ENCODE measurements at places on chromosomes 3 and 15.

- no peaks in the 10 kb centered on the region for H3K4me1 ChIP-seq
- no peak for DNase-seq
- H3K27me3 ChIP-seq, result peaks cover 14% of the 10 kb centered on the region
Observed at GRCh38 chr3:37481982-37482381, 307.6 kb upstream of the LRRFIP2 start.

- no peak overlapping the region for H3K27ac ChIP-seq
- H3K27me3 ChIP-seq, result peaks cover 62% of the 10 kb centered on the region
- H3K36me3 ChIP-seq, result no peaks in the 10 kb centered on the region
- H3K4me1 ChIP-seq, result peaks cover 6% of the 10 kb centered on the region
- peak overlapping the region; percentile 53 for H3K4me3 ChIP-seq
- peak; percentile 48 for DNase-seq
Observed at GRCh38 chr15:66252685-66253417, 699 bp downstream of the MEGF11 start.

DNA sequence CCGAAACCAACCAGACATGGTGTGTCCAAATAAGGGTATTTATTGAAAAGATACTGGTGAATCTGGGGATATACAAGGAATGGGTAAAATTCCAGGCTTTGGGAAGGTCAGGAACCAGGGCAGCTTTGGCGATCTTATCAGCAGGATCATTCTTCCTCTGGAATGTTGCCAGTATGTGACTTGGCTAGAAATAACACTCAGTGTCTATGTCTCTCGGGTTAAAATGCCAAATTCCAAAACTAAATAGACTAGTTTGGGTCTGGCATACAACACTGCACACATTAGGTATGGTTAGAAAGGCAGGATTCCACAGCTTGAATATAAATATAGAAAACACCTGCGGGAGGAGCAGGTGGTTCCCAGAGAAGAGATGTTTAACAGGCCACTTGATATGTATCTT lies 220.2 kb upstream of the CD96 start:
- no peak overlapping the region for H3K4me3 ChIP-seq
- peaks cover 34% of the 10 kb centered on the region for H3K4me1 ChIP-seq
- no peaks in the 10 kb centered on the region for H3K27me3 ChIP-seq

GRCh38 chr3:98967758-98968157 lies 66.3 kb upstream of the DCBLD2 start:
- no peak for DNase-seq
- no peak overlapping the region for H3K4me3 ChIP-seq
- no peak overlapping the region for H3K27ac ChIP-seq
- peaks cover 8% of the 10 kb centered on the region for H3K4me1 ChIP-seq
- H3K27me3 ChIP-seq, result peaks cover 11% of the 10 kb centered on the region

- H3K36me3 ChIP-seq, result no peaks in the 10 kb centered on the region
- H3K4me1 ChIP-seq, result no peaks in the 10 kb centered on the region
- peaks cover 5% of the 10 kb centered on the region for H3K27me3 ChIP-seq
- H3K4me3 ChIP-seq, result no peak overlapping the region
- DNase-seq, result no peak
- H3K27ac ChIP-seq, result no peak overlapping the region
Observed at GRCh38 chr15:68517285-68517761, 61.5 kb upstream of the CORO2B start.

GRCh38 chr3:41131224-41131623 lies 68.1 kb upstream of the CTNNB1 start:
- DNase-seq, result no peak
- H3K4me1 ChIP-seq, result no peaks in the 10 kb centered on the region
- H3K36me3 ChIP-seq, result peaks cover 1% of the 10 kb centered on the region

GRCh38 chr3:107441617-107442016 lies 64.4 kb downstream of the CCDC54 start:
- H3K27me3 ChIP-seq, result no peaks in the 10 kb centered on the region
- H3K27ac ChIP-seq, result no peak overlapping the region
- no peaks in the 10 kb centered on the region for H3K36me3 ChIP-seq
- DNase-seq, result no peak

DNA sequence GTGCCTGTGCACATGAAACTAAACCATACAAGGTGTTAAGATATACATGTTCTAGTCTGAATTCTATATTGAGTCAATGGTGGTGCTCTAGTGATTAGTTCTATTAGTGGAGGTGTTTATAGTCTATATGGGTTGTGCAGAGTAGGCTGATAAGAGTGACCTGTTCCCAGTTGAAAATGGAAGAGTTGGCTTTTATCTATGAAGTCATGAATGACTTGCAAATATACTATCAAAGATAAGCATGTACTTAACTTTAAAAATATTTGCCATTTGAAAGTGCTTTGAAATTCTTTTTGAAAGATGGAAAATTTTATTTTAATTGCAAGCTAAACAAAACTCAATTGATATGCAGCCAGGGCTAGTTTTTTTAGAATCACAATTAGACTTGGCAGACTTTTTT lies 150.6 kb upstream of the SGO1 start:
- H3K27ac ChIP-seq, result no peak overlapping the region
- H3K4me1 ChIP-seq, result no peaks in the 10 kb centered on the region
- no peak for DNase-seq
- no peaks in the 10 kb centered on the region for H3K36me3 ChIP-seq
- no peak overlapping the region for H3K4me3 ChIP-seq
- H3K27me3 ChIP-seq, result peaks cover 2% of the 10 kb centered on the region

GRCh38 chr3:25520926-25521559 lies 93.0 kb downstream of the RARB start:
- H3K27ac ChIP-seq, result no peak overlapping the region
- DNase-seq, result no peak
- no peak overlapping the region for H3K4me3 ChIP-seq
- no peaks in the 10 kb centered on the region for H3K36me3 ChIP-seq
- H3K27me3 ChIP-seq, result peaks cover 6% of the 10 kb centered on the region

GRCh38 chr3:126290325-126290724 lies 66.9 kb downstream of the KLF15 start:
- no peak for DNase-seq
- H3K27me3 ChIP-seq, result peaks cover 52% of the 10 kb centered on the region
- no peak overlapping the region for H3K4me3 ChIP-seq
- H3K36me3 ChIP-seq, result no peaks in the 10 kb centered on the region
- H3K27ac ChIP-seq, result no peak overlapping the region

- no peaks in the 10 kb centered on the region for H3K27me3 ChIP-seq
- no peak overlapping the region for H3K4me3 ChIP-seq
- no peak overlapping the region for H3K27ac ChIP-seq
- H3K4me1 ChIP-seq, result no peaks in the 10 kb centered on the region
Observed at GRCh38 chr3:105495021-105495420, 128.3 kb downstream of the ALCAM start.

DNA sequence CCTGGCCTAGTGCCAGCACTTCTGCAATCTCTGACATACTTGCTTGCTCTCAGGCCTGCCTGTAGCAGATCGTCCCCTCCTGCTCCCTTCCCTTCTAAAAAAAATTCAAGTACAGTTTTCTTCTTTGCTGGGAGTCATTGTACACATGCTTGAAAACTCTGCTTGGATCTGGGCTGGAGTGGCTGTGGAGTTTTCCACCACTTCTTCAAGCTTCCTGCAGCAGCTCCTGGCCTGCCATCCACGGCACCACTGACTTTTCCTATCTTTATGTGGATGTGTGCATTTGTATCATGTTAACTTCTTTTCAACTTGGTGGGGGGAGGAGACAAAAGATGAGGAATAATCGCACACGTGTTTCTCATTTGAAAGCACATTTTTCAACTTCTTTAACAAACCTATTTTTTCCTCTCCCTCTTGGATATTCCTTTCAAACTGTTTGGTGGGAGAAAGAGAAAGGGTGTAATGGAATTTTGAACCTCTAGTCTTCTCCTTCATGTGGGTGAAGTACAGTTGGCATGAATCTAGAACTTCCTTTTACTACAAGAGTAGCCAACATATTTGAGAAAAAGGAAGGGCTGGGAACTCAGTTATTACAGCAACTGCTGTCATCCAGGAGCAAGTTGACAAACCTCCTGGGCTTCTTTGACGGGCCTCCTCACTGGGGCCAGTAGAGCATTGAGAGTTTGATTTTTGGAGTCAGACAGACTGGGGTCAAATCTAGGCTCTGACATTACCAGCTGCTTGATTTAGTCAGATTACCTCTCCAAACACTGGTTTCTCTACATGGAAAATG lies 61.2 kb upstream of the LRTM1 start:
- H3K27ac ChIP-seq, result no peak overlapping the region
- no peak for DNase-seq
- H3K36me3 ChIP-seq, result no peaks in the 10 kb centered on the region

DNA sequence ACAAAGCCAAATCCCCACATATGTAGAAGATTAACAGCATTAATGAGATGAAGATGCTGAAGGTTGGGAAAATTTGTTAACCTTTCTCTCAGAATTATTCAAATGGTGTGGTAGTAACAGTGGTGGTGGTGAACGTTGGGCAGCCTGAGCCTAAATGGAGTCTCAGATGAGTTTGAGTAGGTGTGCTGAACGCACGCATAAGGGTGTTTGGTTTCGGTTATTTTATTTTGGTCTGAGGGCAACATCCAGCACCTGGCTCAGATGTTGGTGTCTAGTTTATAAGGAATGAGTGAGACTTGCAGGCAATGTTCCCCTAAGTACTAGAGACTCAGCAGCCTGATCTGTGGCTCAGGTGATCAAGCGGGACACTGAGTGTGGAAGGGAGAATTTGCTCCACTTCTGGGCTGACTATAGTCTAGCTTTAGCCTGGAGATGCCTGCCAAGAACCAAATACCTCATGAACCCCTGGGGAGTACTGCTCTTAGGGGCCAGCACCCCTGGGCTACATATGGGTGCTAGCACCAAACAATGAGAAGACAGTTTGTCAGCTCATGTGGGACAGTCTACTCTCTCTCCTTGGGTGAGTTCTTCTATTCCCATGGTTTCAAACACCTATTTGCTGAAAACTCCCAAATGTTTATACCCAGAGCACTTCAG lies 39.5 kb upstream of the ATP2C1 start:
- no peaks in the 10 kb centered on the region for H3K36me3 ChIP-seq
- H3K4me1 ChIP-seq, result peaks cover 19% of the 10 kb centered on the region
- no peak overlapping the region for H3K27ac ChIP-seq
- no peak for DNase-seq
